Activated CD8-positive, alpha-beta memory T cell treated with anti-CD3 and anti-CD28 coated beads for 48 hours (primary cell): ENCODE measurements at places on chromosomes 2 and 18.

DNA sequence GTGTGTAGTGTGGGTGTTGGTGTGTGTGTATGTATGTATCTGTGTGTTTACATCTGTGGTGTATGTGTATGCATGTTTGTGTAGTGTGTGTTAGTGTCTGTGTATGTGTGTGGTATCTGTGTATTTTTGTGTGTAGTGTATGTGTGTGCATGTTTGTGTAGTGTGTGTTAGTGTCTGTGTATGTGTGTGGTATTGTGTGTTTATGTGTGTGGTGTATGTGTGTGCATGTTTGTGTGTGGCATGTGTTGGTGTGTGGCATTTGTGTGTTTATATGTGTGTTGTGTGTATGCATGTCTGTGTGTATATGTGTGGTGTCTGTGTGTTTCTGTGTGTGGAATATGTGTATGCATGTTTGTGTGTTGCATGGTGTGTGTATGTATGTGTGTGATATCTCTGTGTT lies 96.4 kb downstream of the CMPK2 start:
- no peak for DNase-seq

- no peak for DNase-seq
Observed at GRCh38 chr2:234139755-234140154, 89.3 kb downstream of the SPP2 start.

- no peak for DNase-seq
Observed at GRCh38 chr18:33427549-33427948, 13.0 kb downstream of the CCDC178 start.

- no peak for DNase-seq
Observed at GRCh38 chr2:105454801-105455485, 56.1 kb upstream of the FHL2 start.

GRCh38 chr2:163155279-163155883 lies 316.8 kb upstream of the KCNH7 start:
- no peak for DNase-seq

- no peak for DNase-seq
Observed at GRCh38 chr2:229273723-229274338, 2.7 kb upstream of the PID1 start.

DNA sequence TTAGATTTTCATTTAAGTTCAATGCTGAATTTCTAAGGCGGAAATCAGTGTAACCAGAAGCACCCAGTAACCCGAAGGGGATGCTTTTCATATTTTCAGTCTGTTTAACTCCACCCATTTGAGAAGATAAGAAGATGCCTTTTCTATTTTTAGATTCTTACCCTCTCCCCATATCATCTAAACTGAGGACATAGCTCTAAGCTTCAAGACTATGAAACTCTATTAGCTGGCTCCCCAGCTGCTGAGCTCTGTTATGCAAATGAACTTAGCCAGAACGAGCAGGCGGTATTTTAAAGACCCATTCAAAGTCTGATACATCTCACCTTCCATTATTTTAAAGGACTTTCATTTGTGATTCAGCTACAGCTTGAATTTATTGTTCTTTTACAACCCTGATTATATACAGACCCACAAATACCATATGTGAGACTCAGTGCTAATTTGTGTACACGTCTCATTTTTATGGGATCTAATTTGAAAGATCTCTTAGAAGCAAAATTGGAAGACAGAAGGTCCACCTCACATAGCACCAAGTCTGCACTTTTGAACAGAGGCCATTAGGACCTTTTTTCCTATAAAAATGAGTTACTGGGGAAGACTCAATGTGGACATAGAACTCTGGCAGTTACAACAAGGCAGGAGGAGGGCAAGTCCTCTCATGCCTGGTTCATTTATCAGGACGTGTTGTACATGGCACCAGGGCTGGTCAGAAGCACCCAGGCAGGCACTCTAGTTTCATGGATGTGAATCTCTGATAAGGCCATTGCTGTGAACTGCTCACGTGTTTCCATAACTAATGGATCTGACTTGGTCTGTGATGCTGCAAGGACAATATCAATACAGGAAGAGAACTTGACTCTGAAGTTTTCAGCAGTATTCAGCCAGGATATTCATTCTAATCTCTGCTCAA lies 16.3 kb downstream of the CDC42EP3 start:
- DNase-seq: no peak

DNA sequence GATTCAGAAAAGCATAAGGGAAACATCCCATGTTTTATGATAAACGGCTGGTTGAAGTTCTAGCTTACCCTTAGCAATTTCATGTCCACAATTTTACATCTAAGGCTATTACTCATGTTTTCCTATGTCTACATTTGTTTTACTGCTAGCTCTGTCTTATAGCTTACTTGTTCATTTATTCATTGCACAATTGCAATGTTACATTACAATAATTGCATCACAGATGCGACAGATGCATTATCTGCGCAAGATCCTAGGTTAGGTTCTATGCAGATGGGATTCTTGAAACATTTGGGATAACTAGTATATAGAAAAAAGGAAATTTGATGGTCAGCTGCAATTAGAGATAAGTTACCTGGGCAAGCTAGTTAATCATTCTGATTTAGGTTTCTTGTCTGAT lies 108.4 kb downstream of the ARHGAP28 start:
- no peak for DNase-seq

- DNase-seq: no peak
Observed at GRCh38 chr2:134445985-134446382, 192.1 kb downstream of the MGAT5 start.

- DNase-seq: no peak
Observed at GRCh38 chr2:75113231-75113869, 86.0 kb downstream of the TACR1 start.

GRCh38 chr2:171578127-171578803 lies 56.0 kb downstream of the CYBRD1 start:
- DNase-seq: no peak

DNA sequence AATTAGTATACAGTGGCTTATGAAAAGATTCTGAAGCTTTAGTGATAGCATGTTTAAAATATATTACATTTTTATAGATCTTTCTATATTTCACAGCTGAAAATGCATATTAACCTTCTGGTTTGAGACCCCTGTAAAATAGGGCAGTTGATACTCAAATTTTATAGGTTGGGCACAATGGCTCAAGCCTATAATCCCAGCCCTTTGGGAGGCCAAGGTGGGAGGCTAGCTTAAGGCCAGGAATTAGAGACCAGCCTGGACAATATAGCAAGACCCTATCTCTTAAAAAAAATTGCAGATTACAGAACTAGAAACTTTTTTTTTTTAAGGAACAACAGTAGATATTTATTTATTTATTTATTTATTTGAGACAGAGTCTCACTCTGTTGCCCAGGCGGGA lies 31.2 kb downstream of the NBEAL1 start:
- no peak for DNase-seq

DNA sequence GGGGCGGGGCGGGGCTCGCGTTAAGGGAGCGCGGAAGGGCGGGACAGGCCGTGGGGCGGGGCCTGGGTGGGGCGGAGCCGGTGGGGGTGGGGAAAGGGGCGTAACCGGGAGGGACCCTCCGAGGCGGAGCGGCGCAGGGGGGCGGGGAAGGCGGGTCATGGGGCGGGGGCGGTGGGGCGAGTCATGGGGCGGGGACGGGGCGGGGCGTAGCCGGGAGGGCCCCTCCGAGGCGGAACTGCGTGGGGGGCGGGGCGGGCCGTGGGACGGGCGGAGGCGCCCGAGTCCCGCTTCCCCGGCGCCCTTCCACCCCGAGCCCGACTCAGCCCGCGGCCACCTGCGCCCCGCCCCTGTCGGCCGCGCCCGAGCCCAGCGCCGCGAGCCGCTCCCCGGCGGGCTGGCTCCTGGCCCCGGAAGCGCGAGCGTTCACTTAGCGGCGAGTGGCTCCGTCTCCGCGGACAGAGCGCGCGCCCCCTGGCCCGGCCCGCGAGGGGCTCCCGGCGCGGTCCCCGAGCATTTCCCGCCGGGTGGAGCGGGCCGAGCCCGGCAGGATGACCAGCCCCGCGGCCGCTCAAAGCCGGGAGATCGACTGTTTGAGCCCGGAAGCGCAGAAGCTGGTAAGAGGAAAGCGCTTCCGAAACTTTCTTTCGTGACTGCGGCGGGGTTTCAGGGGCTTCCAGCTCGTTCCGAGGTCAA lies 64.7 kb downstream of the LRRFIP1 start:
- peak; percentile 92 for DNase-seq

DNA sequence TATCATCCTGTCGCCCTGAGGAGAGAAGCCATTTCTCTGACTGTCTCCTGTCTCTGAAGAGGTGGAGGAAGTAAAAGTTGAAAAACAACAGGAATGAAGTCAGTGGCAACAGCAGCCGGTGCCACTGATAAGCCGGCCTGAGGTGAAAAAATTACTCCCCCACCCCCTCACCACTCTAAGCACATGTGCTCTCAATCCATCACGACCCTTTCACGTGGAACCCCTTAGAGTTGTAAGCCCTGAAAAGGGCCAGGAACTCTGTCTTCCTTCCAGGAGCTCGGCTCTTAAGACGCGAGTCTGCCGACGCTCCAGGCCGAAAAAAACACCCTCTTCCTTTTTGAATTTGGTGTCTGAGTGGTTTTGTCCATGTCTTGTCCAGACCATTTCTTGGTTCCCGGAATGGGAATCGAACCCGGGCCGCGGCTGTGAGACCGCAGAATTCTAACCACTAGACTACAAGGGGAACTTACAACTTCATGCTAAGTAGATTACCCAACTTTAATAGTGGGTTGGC lies 40.7 kb upstream of the TRIM43 start:
- no peak for DNase-seq
